ENCODE measurements at places on chromosomes 1 and 21. TPM values are rescaled to one million over a fixed set of nuclear protein-coding genes. Genes with fewer than 3 reads are reported as not detected.
A peak's percentile ranks its signal among the peaks of the same experiment; 100 is the strongest.

The SLC25A34 gene
- total RNA-seq, result 23.7 TPM

The UQCRHL gene
- total RNA-seq, result 1.3 TPM

- peaks cover 4% of the 10 kb centered on the region for H3K4me1 ChIP-seq
- no peak overlapping the region for H3K27ac ChIP-seq
- H3K27me3 ChIP-seq, result no peaks in the 10 kb centered on the region
- no peak for DNase-seq
- H3K4me3 ChIP-seq, result no peak overlapping the region
These were observed 6.9 kb upstream of the ZRANB2 start for GRCh38 chr1:71087713-71088112.

GRCh38 chr1:1058088-1058905 lies 15.8 kb downstream of the RNF223 start:
- DNase-seq, result no peak
- no peak overlapping the region for H3K27ac ChIP-seq
- peaks cover 20% of the 10 kb centered on the region for H3K4me1 ChIP-seq
- H3K4me3 ChIP-seq, result no peak overlapping the region
- H3K27me3 ChIP-seq, result no peaks in the 10 kb centered on the region

DNA sequence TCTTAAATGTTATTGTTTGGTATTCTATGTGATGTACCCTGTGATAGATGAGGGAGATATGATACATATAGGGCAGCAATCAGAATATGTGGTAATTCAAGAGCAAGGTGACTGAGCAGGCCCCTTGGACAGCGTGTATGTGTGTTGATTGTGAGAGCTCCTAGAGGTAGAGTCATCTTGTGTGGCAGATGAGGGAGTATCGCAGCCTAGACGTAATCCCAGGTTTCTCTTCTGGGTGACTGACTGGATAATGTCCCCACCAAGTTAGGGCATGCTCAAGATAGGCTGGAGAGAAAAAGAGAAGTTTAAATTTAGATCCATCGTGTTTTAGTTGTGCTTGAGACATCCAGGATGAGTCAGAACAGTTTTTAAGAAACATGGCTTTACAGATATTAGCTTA lies 185.3 kb downstream of the ZP4 start:
- H3K4me1 ChIP-seq, result no peaks in the 10 kb centered on the region
- H3K27me3 ChIP-seq, result no peaks in the 10 kb centered on the region

DNA sequence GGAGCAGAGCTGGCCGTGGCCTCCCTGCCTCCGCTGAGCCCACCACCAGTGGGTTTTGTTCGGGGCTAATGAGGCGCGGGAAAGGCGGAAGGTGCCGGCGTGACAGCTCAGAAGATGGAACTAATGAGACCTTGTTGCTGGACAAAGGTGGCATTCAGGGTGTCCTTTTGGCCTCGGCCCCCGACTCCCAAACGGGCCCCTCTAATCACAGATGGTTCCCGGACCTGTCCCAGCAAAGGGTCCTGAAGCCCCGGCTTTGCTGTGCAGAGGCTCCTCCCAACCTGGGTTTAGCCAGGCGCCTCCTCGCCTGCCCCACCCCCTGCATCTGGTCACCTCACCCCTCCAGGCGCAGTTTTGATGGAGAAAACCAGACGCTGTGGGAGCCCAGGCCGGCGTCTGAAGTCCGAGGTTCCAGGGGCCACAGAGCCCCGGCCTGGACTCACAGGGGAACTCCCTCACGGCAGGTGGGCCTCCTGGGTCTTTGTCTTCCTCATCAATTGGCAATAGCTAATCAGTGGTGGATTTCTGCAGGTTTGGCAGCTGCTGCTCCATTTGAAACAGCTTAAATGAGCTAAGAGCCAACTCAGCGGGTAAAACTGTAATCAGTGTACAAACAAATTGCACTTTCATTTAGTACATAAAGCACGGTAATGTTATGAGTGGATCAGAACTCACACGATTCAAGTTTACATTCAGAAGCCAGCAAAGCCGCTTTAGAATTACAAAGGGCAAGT lies 44.3 kb upstream of the ADARB1 start:
- peak; percentile 11 for DNase-seq
- H3K4me3 ChIP-seq, result no peak overlapping the region
- no peak overlapping the region for H3K27ac ChIP-seq
- H3K4me1 ChIP-seq, result no peaks in the 10 kb centered on the region

- no peak for DNase-seq
- H3K36me3 ChIP-seq, result peaks cover 8% of the 10 kb centered on the region
- no peak overlapping the region for H3K27ac ChIP-seq
- H3K4me3 ChIP-seq, result no peak overlapping the region
- H3K27me3 ChIP-seq, result no peaks in the 10 kb centered on the region
- no peaks in the 10 kb centered on the region for H3K4me1 ChIP-seq
These were observed 31.5 kb downstream of the RIMS3 start for GRCh38 chr1:40633931-40634376.

The ATAD3C gene
- total RNA-seq, result 4.5 TPM

DNA sequence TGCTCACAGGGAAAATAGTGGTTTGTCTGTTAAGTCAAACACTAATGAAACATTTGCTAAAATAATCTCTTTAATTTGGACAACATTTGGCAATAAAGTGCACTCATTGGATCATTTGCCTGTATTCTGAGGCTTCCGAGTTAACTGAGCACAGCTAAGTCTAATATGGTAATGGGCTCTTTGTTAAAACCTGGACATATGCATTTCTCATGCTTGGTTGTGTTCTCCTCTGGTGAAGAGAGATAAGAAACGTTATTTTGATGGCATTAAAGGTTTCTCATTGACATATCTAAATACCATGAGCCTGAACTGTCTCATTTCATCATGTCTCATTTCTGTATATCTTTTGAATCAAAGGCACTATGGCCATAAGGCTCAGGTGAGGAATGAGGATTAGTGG lies 13.4 kb upstream of the NRIP1 start:
- H3K36me3 ChIP-seq, result no peaks in the 10 kb centered on the region
- no peak overlapping the region for H3K4me3 ChIP-seq
- no peaks in the 10 kb centered on the region for H3K27me3 ChIP-seq
- no peak for DNase-seq
- H3K4me1 ChIP-seq, result no peaks in the 10 kb centered on the region

The AIRE gene
- total RNA-seq, result not detected

DNA sequence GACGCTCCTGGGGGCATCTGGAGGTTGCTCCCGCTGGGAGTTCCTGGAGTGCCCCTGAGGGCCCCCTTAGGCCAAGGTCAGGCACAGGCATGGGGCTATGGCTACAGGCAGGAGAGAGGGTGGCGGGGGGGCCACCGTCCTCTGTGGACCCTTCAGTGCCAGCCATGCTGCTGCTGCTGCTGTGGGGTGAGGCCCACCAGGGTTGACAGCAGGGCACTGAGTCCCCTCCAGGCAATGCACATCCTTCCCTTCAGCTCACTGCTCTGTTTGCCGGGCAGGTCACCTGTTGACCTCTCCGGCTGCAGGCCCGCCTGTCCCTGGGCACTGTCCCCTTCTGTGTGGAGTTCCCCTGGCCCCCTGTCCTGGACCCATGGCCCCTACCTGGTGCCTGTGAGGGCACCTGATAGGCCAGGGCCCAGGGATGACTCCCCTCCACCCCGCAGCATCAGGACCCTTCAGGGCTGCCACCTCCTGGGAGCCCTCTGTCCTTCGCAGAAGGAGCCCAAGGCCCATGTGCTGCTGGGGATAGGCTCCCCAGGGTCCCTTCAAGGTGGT lies 34.1 kb upstream of the ADARB1 start:
- H3K4me3 ChIP-seq, result no peak overlapping the region
- H3K27me3 ChIP-seq, result no peaks in the 10 kb centered on the region
- H3K27ac ChIP-seq, result peak overlapping the region; percentile 61
- peaks cover 33% of the 10 kb centered on the region for H3K4me1 ChIP-seq

The THEM5 gene
- not detected for total RNA-seq

The SFPQ gene
- 318 TPM for total RNA-seq

The LGR6 gene
- total RNA-seq, result not detected

The RHD gene
- not detected for total RNA-seq

The DLGAP3 gene
- not detected for total RNA-seq

DNA sequence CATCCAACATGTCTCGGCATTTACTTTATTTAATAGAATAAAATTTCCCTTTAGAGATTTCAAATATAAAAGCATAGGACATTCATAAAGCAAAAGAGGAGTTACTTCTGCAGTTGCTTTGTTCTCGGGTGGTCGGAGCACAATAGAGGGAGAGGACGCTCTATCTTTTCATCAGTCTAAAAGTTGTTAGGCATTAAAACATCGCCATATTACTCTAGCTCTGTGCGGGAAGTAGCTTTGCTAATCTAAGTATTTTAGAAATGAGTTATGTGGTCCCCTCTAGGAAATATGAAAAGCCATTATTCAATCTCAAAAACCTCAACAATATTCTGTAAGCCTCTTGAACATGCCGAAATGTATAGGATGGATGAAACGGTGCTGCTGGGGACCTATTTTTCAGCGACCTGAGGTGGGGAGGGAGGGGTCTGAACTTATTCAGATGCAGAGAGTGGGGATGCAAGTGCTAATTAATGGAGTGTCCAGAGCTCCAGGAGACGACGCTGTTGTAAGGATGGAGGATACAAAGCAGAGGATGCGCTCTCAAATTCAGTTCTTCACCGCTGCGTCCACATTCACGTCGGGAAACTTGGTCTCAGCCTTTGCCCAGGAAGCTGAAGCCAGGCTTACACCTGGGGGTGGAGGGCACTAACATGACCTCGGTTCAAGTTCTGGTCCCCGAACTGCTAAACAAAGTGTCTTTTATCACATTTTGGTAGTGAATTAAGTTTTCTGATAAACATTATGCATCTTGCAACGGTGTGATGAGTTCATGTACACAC lies 6.3 kb downstream of the CDKN2C start:
- peak; percentile 4 for DNase-seq
- no peaks in the 10 kb centered on the region for H3K36me3 ChIP-seq
- H3K27me3 ChIP-seq, result no peaks in the 10 kb centered on the region
- peak overlapping the region; percentile 98 for H3K27ac ChIP-seq
- peak overlapping the region; percentile 74 for H3K4me3 ChIP-seq

The CACNA1S gene
- not detected for total RNA-seq

- no peak for DNase-seq
- no peaks in the 10 kb centered on the region for H3K27me3 ChIP-seq
- H3K4me1 ChIP-seq, result no peaks in the 10 kb centered on the region
- no peaks in the 10 kb centered on the region for H3K36me3 ChIP-seq
- H3K4me3 ChIP-seq, result peak overlapping the region; percentile 72
These were observed 732 bp downstream of the SFN start for GRCh38 chr1:26863685-26864077.

DNA sequence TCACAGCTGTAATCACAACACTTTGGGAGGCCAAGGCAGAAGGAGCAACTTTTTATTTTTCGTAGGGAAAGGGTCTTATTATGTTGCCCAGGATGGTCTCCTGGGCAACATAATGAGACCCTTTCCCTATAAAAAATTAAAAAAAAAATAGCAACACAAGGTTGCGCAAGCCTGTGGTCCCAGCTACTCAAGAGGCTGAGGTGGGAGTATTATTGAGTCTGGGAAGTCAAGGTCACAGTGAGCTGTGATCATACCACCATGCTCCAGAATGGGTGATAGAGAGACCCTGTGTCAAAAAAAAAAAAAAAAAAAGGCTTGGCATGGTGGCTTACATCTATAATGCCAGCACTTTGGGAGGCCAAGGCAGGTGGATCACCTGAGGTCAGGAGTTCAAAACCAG lies 131.6 kb downstream of the TRIM33 start:
- H3K27ac ChIP-seq, result no peak overlapping the region
- H3K4me3 ChIP-seq, result no peak overlapping the region
- H3K27me3 ChIP-seq, result no peaks in the 10 kb centered on the region
- no peaks in the 10 kb centered on the region for H3K36me3 ChIP-seq

The RIMS3 gene
- total RNA-seq, result 4.0 TPM

The PLPPR5 gene
- total RNA-seq, result not detected

- no peaks in the 10 kb centered on the region for H3K4me1 ChIP-seq
- no peak overlapping the region for H3K27ac ChIP-seq
- no peaks in the 10 kb centered on the region for H3K36me3 ChIP-seq
- DNase-seq, result no peak
- no peaks in the 10 kb centered on the region for H3K27me3 ChIP-seq
- no peak overlapping the region for H3K4me3 ChIP-seq
These were observed 166.1 kb downstream of the PLA2G4A start for GRCh38 chr1:186994897-186995296.

The TACSTD2 gene
- 11.6 TPM for total RNA-seq

DNA sequence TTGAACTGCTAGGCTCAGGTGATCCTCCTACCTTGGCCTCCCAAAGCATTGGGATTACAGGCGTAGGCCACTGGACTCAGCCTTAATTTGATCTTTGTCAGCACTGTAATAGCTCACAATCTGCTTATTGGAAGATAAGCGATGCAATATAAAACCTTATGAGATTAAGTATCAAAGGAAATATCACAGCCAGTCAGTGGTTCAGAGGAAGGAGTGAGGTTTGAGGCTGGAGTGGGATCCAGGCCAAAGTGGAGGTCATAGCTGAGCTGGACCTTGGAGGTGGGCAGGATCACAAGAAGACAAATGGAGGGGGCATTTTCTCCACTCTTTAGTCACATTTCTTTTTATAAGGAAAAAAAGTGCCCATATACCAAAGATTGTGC lies 228.5 kb downstream of the RHOU start:
- H3K27me3 ChIP-seq, result no peaks in the 10 kb centered on the region
- H3K36me3 ChIP-seq, result no peaks in the 10 kb centered on the region
- peak overlapping the region; percentile 70 for H3K27ac ChIP-seq
- peaks cover 19% of the 10 kb centered on the region for H3K4me1 ChIP-seq
- no peak for DNase-seq
- H3K4me3 ChIP-seq, result no peak overlapping the region

The OR2AJ1 gene
- not detected for total RNA-seq

- H3K27me3 ChIP-seq, result no peaks in the 10 kb centered on the region
- DNase-seq, result no peak
- H3K36me3 ChIP-seq, result no peaks in the 10 kb centered on the region
- H3K4me1 ChIP-seq, result no peaks in the 10 kb centered on the region
These were observed 93.4 kb upstream of the BACE2 start for GRCh38 chr21:41074396-41075184.

DNA sequence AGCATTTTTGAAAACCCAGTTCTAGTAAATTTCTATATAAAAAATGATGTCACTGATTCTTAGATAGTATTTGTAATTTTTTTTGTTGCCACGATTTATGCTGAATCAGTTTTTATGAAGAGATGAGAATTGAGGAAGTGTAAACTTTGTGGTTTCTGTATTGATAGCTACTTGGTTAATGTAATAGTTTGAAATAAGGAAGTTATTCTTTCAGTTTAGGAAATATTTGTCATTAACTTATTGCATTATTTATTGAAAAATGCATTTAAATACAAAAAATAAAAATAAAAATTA lies 97.8 kb downstream of the ZFYVE9 start:
- no peaks in the 10 kb centered on the region for H3K4me1 ChIP-seq
- H3K27me3 ChIP-seq, result no peaks in the 10 kb centered on the region
- H3K4me3 ChIP-seq, result no peak overlapping the region
- DNase-seq, result no peak
- H3K27ac ChIP-seq, result no peak overlapping the region
- no peaks in the 10 kb centered on the region for H3K36me3 ChIP-seq

DNA sequence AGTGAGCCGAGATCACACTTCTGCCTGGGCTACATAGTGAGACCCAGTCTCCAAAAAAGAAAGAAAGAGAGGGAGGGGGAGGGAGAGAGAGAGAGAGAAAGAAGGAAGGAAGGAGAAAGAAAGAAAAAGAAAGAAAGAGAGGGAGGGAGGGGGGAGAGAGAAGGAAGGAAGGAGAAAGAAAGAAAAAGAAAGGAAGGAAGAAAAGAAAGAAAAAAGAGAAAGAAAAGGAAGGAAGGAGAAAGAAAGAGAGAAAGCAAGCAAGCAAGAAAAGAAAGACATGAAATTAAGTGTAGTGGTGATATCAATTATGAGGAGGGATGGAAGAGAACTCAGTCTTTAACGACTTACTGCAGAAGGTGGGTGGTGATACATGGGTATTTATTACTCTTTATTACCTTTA lies 38.5 kb downstream of the CA6 start:
- H3K27ac ChIP-seq, result peak overlapping the region; percentile 13
- DNase-seq, result no peak

GRCh38 chr1:172719694-172720138 lies 60.8 kb downstream of the FASLG start:
- H3K4me1 ChIP-seq, result no peaks in the 10 kb centered on the region
- no peaks in the 10 kb centered on the region for H3K27me3 ChIP-seq
- no peak for DNase-seq
- H3K27ac ChIP-seq, result no peak overlapping the region
- no peaks in the 10 kb centered on the region for H3K36me3 ChIP-seq
